Esophagus muscularis mucosa (tissue), 4 donors: ENCODE measurements at places on chromosomes 7 and 10. TPM values are rescaled to one million over a fixed set of nuclear protein-coding genes. Genes with fewer than 3 reads are reported as not detected.

The SPDYE2 gene
- total RNA-seq: not detected

The MOGAT3 gene
- 0.17 TPM for total RNA-seq

The LMTK2 gene
- 31.7 TPM for total RNA-seq

The CC2D2B gene
- total RNA-seq: 2.9 TPM

The SLC26A3 gene
- 12.0 TPM for total RNA-seq

The TUBAL3 gene
- total RNA-seq: 0.66 TPM

DNA sequence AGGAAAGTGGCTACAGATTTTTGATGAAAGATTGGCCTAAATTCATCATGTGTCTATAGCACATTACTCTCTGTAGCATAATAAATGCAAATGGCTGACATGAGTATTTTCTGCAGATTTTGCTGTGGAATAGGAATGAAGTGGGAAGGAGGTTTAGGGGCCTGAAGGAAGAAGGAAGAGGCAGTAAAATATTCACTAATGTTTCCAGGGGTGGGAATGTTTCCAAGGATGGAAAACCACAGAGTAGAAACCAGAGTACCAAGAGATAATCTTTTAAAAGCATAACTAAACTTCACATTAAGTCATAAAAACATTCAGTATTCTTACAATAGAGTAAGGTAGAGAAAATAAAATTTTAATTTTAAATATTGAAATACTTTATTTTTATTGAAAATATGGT is 267.8 kb downstream of the BICC1 start:
- no peaks in the 10 kb centered on the region for H3K36me3 ChIP-seq
- peaks cover 5% of the 10 kb centered on the region for H3K4me1 ChIP-seq
- H3K27me3 ChIP-seq: no peaks in the 10 kb centered on the region
- no peak overlapping the region for H3K27ac ChIP-seq

DNA sequence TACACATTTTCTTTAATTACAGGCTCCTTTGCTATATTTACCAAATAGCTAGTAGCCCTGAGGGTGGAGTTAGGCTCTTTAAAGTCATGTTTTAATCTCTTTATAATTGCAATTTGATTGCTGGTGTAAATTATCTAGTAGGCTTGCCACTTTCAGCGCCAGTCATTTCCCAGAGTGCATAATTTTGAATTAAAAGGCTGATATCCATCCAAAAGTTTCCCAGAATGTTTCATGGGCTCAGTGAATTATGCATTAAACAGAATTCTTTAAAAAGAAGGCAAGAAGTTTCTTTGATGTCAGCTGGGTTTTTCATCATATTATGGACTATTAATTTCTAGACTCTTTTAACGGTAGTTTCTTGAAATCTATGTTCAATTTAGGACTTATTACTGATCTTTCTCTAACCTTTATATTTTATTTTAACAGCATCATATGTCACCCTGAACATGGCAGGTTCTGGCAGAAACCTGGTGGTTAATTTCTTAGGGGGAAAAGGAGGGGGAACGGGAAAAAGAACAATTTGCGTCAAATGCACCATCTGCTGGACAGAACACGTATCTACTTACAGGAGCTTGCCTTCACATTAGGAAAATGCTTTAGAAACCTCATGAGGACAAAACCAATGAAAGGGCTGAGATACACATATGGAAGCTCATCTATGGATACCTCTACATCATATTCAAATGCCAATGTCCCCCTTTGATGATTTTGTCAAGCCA is 171.1 kb downstream of the GRM3 start:
- no peak for DNase-seq
- no peak overlapping the region for H3K27ac ChIP-seq
- H3K36me3 ChIP-seq: no peaks in the 10 kb centered on the region
- no peaks in the 10 kb centered on the region for H3K4me1 ChIP-seq
- no peak overlapping the region for H3K4me3 ChIP-seq

GRCh38 chr10:133359972-133360610 is 2.3 kb upstream of the FUOM start:
- no peak overlapping the region for H3K27ac ChIP-seq
- peaks cover 8% of the 10 kb centered on the region for H3K36me3 ChIP-seq
- peaks cover 18% of the 10 kb centered on the region for H3K4me1 ChIP-seq
- peaks cover 28% of the 10 kb centered on the region for H3K27me3 ChIP-seq
- H3K4me3 ChIP-seq: no peak overlapping the region
- DNase-seq: no peak

DNA sequence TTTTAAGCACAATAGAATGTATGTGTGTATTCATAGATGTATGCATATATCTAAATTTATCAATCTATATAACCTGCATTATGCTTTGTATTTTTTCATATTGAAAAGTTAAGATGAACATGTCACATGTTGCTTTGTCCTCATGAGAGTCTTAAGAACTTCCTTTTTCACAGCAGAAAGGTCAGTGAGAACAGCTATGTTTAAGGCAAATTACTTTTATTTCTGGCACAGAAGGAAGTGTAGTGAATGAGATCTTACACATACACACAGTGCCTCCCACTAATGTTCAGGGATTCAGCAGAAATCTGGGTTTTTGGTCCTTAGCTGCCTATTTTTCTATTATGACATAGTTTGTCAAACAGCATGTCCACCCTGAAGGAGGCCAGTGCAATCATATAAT is 134.8 kb downstream of the TMEM26 start:
- no peak for DNase-seq
- no peak overlapping the region for H3K4me3 ChIP-seq
- H3K27me3 ChIP-seq: no peaks in the 10 kb centered on the region
- H3K36me3 ChIP-seq: no peaks in the 10 kb centered on the region
- peaks cover 3% of the 10 kb centered on the region for H3K4me1 ChIP-seq
- H3K27ac ChIP-seq: no peak overlapping the region

DNA sequence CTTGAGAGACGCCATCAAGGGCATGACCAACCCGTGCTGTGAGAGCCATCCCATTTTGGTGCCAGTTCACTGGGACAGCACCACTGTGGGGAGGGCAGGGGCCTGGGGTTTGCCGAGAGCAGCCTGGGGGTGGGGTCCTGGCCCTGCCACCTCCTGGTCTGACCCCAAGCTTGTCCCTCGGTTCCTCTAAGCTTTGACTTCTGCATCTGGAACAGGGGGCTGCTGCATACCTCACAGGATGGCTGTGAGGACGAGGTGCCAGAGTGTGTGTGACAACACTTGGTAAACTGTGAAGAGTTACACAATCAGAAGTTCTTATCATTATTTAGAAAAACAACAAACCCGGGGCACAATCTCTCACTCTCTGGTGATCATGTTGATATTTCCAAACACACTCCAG is 89.9 kb downstream of the CRTAC1 start:
- no peaks in the 10 kb centered on the region for H3K27me3 ChIP-seq
- no peaks in the 10 kb centered on the region for H3K36me3 ChIP-seq
- no peaks in the 10 kb centered on the region for H3K4me1 ChIP-seq
- no peak for DNase-seq
- no peak overlapping the region for H3K27ac ChIP-seq
- no peak overlapping the region for H3K4me3 ChIP-seq
